ENCODE measurements at places on chromosomes 3 and 15.

DNA sequence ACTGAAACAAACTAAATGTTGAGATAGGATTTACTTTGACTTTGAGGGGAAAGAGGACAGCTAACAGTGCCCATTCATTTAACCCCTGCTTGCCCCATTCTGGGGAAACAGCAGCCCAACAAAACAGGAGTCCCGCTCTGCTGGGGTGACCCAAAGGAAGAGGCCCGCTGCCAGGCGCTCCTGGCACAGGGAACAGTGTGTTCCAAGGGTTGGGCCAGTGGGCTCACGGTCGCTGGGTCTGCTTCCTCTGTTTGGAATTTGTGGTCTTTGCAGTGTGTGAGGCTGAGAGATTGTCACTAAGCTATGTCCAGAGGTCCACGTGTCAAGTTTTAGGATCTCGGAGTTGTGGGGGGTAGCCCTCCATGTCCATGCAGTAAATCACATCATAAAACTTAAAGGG is 250.4 kb upstream of the C2CD4B start:
- DNase-seq: no peak

GRCh38 chr3:126880901-126881300 is 102.0 kb upstream of the PLXNA1 start:
- no peak for DNase-seq

- DNase-seq: no peak
Observed at GRCh38 chr3:16427103-16427965, 86.2 kb downstream of the RFTN1 start.

DNA sequence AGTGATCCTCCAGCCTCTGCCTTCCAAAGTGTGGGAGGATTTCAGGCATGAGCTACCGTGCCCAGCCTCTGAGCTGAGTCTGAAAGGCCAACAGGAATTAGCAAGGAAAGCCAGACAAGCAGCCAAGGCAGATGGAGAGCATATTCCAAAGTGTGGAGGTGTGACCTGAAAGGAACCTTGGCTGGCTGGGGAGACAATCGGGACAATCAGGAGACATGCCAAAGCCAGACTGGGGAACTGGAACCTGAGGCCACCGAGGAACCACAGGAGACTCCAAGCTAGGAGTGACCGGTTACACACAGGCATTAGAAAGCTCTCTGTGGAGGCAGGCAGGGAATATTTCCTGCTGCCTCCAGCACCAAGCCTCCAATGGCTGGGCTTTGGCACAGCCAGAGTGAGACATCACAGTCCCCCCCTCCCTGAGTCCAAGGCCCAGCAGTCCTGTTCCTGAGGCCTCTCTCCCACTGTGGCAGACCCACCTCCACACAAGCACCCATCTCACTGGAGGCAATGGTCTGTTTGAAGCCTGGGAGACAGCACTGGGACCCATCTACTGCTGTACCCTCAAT is 4.5 kb upstream of the C15orf39 start:
- DNase-seq: no peak

Measured in NCI-H2227 treated with DMSO at 0.1 percent for 48 hours (cell line).